Right lung (tissue), 10 donors: ENCODE measurements at places on chromosomes 3 and 15.

DNA sequence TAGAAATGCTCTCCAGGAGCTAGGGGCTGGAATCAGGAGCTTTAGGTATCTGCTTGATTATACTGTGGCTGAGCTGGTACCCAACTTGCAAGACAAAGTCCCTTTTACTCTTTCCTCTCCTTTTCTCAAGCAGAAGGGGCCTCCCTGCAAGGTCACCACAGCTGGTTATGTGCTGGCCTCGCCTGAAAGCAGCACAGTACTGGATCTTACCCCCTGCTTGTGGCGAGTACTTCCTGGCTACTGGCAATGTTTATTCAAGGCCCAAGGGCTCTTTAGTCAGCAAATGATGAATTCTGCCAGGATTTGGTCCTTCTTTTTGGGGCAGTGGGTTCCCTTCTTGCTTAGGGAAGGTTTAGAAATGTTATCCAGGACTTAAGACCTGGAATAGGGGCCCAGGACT lies 234.6 kb downstream of the RAP2B start:
- DNase-seq: no peak

- no peak for DNase-seq
These were observed 559.0 kb downstream of the PDCD6IP start for GRCh38 chr3:34357461-34357860.

DNA sequence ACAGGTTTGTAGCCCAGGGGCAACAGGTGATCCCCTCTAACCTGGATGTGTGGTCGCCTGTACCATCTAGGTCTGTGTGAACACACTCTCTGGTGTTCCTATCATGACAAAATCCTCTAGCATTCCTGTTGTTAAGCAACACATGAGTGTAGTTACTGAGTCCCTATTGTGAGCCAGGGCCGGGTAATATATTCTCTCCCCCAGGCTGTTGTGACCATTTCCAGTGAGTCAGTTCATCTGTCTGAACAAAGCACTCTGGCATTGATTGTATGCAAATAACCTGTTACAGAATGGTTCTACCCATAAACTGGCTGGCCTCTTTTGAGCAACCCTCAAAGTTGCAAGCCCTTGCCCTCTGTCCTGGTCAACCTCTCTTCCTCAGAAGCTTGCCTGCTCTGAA lies 2.6 kb upstream of the FLNB start:
- DNase-seq: no peak

GRCh38 chr15:74040109-74040850 lies 42.1 kb downstream of the GOLGA6A start:
- DNase-seq: peak; percentile 52

- DNase-seq: no peak
These were observed 37.8 kb downstream of the MITF start for GRCh38 chr3:69776920-69777581.
